NCI-H748 treated with DMSO at 0.1 percent for 48 hours (cell line): ENCODE measurements at places on chromosomes 7 and 10.
A peak's percentile ranks its signal among the peaks of the same experiment; 100 is the strongest.

- no peak for DNase-seq
Observed at GRCh38 chr10:9068003-9068402, 1013.5 kb downstream of the GATA3 start.

- no peak for DNase-seq
Observed at GRCh38 chr10:71725998-71726579, 6.5 kb upstream of the C10orf105 start.

GRCh38 chr10:35446439-35446838 lies 110.1 kb downstream of the CCNY start:
- DNase-seq, result no peak

DNA sequence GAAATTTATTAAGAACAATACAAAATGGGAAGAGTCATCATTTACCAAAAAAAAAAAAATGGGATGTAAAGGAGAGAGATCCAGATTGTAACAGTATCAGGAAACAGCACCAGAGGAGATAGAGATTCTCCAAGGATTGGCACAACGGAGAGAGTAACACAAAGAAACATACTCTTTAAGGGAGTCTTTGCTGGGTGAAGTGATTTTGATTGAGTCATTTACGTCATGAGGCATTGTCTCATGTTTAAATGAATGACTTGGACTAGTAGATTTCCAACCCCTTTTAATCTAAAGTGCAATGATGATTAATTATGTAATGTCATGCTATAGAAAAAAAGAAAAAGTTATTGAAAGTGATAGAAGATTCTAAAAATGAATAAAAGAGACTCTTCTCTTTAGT lies 68.8 kb downstream of the ITGB8 start:
- DNase-seq, result no peak

- no peak for DNase-seq
Observed at GRCh38 chr10:59674215-59674836, 35.3 kb downstream of the SLC16A9 start.

DNA sequence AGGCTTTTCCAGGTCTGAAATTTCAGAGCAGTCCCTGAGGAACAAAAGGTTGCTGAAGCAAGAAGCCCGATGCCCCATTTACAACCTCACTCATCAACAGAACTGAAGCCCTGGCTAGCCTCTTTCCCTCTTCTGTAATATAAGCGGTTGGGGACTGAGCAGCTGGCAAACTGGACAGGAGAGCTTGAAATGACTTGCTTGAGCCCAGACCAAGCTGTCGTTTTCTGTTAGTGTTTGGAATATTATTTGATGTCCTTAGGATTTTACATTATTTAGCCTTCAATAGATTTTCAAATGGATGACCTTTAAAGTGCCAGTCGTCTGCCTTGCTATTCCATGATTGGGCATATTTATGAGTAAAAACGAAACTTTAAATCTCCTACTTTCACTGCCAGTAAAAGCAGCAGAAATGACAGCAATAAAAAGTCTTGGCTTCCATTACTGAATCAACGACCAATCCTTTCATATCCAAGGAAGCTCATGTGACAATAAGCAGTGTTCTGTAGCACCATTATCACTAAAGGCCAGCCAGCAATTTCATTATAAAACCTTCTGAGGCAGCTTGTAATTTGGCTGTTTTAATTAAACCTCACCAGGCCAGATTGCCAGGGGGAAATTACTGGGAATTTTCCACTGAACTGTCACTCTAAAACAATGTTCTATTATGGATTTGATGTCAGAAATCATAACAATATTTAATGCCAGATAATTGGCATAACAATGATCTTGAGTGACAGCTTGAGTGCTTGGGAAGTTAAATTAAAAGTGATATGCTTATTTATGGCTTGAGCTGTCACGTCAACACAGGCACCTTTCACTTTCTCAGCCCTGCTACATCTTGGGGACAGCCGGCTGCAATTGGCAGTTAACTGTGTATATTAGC lies 85.9 kb downstream of the LSMEM1 start:
- DNase-seq, result no peak

DNA sequence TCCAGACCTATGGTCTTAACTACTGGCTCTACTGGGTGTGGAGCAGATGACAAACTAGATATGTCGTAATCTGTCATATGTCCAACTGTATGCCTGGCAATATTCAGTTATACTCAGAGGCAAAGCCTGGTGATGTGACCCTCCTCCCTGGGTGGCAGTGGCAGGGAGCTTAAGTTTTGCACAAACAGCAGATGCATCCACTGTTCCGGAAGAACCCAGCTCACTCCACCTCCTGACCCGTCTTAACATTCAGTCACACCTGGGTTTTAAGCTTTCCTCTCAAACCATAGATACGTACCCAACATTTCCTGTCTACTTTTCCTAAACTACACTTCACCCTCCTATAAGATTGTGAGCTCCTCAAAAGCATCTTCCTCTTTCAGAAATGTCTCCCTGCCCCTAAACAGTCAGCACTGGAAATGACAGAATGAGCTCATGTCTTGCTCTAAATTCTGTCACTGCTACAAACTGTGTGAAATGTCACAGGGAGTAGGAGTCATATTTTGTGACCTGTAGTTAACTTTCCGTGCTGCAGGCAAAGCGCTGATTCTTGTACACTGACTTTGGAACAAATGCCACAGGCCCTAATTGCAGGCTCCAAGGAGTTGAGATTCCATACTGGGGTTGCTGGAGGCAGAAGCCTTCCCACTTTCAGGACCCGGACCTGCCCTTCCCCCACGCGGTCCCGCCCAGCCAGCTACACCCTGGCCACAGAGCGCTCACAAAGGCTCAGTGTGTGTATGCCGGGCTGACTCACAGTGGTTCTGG lies 23.9 kb downstream of the SCD start:
- DNase-seq, result no peak

GRCh38 chr10:17229717-17229966 lies 1.6 kb downstream of the VIM start:
- no peak for DNase-seq

DNA sequence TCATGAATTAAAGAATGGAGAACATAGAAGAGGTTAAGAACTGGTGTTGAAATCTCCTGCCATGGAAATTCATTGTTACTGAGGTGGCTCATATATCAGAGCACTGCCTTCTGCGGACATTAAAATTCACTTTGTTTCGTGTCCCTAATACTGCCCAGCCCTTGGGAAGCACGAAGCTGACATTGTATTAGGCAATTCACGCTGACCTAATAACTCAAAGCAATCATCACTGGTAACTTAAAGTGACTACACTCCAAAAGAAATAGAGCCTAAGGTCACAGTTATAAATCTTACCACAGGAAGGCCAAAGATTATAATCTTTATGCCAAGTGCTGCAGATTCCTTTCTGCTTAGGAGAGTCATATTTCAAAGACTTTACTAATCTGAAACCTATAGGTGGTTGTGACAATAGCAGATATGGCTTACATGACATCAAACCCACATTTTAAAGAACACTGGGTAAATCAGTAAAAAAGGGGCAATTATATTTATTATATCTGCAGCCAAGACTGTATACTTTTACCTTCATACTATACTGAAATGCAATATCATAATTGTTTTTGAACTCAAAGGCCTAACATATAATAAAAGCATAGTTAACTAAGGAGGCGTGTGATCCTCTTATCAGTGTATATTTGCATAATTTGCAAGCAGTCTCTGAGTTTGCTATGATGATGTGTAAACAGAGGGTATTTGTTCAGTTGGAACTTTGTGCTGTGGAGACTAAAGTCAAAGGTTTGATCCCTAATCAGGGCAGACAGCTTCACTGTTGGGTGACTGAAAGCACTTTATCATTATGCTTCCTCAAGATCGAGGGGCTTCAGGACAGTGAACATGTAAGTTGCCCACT lies 51.9 kb upstream of the CAPZA2 start:
- DNase-seq, result no peak

DNA sequence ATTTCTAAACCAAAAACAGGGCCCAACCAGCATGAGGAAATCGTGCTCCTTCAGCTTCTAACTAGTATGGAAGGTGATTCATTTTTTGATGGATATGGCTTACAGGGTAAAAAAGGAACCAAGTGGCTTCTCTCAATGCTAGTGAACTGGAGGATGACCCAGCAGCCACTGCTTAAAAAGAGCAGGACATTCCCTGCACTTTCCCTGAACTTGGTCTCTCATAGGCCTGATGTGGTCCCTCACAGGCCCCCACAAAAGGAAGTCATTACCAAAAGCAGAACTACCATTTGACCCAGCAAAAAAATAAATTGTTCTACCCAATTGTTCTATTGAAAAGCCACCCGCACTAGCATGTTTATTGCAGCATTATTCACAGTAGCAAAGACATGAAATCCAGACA lies 188.8 kb downstream of the CALN1 start:
- no peak for DNase-seq

- no peak for DNase-seq
Observed at GRCh38 chr10:23571884-23572283, 133.0 kb downstream of the OTUD1 start.

- no peak for DNase-seq
Observed at GRCh38 chr7:66696774-66697191, 43.8 kb upstream of the RABGEF1 start.

GRCh38 chr10:79457256-79457785 lies 11.9 kb upstream of the ZCCHC24 start:
- no peak for DNase-seq

DNA sequence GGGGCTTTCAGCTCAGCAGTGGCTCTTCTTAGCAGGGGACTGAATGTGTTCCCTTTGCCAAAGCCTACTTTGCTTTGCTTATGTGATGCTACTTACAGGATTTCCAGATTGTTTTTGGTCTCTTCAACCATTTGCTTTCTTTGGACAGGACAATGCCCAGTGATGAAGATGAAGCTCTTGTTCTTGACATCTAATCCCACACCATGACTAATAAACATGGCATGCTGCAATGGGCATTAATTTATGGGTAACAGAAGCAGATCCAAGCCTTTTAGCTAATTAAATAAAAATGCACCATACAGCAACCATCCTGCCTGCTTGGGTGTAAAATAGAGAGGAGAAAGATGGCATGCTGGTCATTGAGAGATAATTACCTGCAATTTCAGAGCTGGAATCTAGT lies 175.5 kb upstream of the ITGB1 start:
- no peak for DNase-seq

GRCh38 chr10:65112573-65112972 lies 1591.4 kb downstream of the REEP3 start:
- no peak for DNase-seq

DNA sequence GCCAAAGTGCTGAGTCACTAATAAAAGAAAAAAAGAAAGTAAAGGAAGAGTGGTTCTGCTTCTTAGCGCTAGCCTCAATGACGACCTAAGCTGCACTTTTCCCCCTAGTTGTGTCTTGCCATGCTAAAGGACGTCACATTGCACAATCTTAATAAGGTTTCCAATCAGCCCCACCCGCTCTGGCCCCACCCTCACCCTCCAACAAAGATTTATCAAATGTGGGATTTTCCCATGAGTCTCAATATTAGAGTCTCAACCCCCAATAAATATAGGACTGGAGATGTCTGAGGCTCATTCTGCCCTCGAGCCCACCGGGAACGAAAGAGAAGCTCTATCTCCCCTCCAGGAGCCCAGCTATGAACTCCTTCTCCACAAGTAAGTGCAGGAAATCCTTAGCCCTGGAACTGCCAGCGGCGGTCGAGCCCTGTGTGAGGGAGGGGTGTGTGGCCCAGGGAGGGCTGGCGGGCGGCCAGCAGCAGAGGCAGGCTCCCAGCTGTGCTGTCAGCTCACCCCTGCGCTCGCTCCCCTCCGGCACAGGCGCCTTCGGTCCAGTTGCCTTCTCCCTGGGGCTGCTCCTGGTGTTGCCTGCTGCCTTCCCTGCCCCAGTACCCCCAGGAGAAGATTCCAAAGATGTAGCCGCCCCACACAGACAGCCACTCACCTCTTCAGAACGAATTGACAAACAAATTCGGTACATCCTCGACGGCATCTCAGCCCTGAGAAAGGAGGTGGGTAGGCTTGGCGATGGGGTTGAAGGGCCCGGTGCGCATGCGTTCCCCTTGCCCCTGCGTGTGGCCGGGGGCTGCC lies at the start of gene IL6:
TSS of gene IL6 (plus strand) at position 294 of the 807 bp plus-strand sequence. CDS start at position 357, 63 bp downstream.
- DNase-seq, result peak; percentile 51

GRCh38 chr7:22942191-22942590 lies 71.7 kb downstream of the HYCC1 start:
- DNase-seq, result no peak

GRCh38 chr10:130771491-130771946 lies 540.0 kb downstream of the TCERG1L start:
- no peak for DNase-seq
